ENCODE measurements at places on chromosomes 12 and 14. TPM values are rescaled to one million over a fixed set of nuclear protein-coding genes. Genes with fewer than 3 reads are reported as not detected.

DNA sequence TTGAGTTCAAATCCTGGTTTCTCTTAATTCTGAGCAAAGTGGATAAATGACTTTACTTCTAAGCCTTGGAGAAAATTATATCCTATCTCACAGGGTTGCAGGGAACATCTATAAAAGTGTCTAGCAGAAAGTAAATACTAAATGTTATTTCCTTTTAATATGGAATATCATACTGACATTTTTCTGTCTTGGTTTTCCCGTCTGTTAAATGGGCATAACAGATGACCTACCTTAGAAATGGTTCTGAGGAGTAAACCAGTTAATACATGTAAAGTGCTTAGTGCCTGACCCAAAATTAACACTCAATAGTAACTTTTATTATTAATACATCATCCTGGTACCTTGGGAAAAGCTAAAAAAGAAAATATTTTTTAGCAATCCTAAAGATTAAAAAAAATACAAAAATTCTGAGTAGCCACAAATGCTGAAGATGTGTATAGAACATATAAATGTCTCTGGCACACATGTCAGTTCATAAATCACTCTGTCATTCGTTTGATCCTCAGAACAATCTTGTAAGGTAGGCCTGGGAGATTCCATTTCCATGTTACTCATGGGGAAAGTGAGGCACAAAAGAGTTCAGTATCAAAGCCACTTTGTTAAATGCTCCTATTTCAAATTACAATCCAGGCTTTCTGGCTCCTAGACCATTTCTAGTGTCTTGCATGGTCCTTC lies 1.3 kb downstream of the VIPAS39 start:
- no peaks in the 10 kb centered on the region for H3K36me3 ChIP-seq
- peak overlapping the region; percentile 65 for H3K4me3 ChIP-seq
- H3K4me1 ChIP-seq, result 0 out of 2 replicates have a peak, but pooled peaks cover 3% of the 10 kb centered on the region
- DNase-seq, result no peak
- no peaks in the 10 kb centered on the region for H3K27me3 ChIP-seq

GRCh38 chr14:72613231-72613974 lies 280.5 kb downstream of the DPF3 start:
- DNase-seq, result no peak
- peaks cover 2% of the 10 kb centered on the region for H3K27me3 ChIP-seq
- H3K4me3 ChIP-seq, result no peak overlapping the region
- no peaks in the 10 kb centered on the region for H3K4me1 ChIP-seq

GRCh38 chr12:118618695-118619094 lies 242.3 kb downstream of the SUDS3 start:
- H3K27me3 ChIP-seq, result no peaks in the 10 kb centered on the region
- no peak overlapping the region for H3K4me3 ChIP-seq
- H3K27ac ChIP-seq, result no peak overlapping the region
- H3K36me3 ChIP-seq, result no peaks in the 10 kb centered on the region

DNA sequence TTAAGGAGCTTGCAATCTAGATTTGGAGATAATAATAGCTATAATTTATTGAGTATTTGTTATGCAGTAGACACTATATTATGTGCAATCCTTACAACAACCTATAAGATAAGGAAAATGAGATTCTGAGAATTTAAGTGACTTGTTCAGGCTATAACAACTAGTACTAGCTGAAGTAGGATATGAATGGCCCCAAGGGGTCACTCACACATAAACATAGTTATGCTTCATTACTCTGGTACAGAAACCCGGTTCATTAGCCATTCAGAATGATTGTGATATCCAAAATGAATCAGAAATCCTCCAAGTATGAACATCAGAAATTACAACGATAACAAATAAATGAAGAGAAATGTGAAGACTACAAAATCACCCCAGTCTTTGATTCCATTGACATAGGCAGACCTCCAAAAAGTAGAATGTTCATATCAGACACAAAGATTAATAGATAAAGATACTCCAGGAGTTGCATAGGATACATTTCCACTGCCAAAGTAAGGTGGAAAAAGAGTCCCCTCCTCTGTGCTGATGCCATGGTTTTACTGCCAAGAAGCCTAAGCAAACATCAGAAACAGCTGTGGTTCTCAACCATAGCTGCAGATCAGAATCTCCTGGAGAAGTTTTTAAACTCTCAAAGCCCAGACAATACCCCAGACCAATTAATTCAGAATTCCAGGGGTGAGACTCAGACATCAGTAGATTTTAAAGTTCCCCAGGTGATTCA lies 8.6 kb upstream of the NID2 start:
- H3K4me3 ChIP-seq, result no peak overlapping the region
- H3K27me3 ChIP-seq, result no peaks in the 10 kb centered on the region
- DNase-seq, result no peak
- H3K36me3 ChIP-seq, result no peaks in the 10 kb centered on the region
- no peak overlapping the region for H3K27ac ChIP-seq

- no peak overlapping the region for H3K4me3 ChIP-seq
- peaks cover 58% of the 10 kb centered on the region for H3K4me1 ChIP-seq
- H3K27me3 ChIP-seq, result no peaks in the 10 kb centered on the region
- H3K27ac ChIP-seq, result peak overlapping the region; percentile 87
- H3K36me3 ChIP-seq, result no peaks in the 10 kb centered on the region
These were observed 76.3 kb downstream of the MAP1LC3B2 start for GRCh38 chr12:116635487-116635886.

GRCh38 chr12:121794534-121795033 lies 1.1 kb upstream of the RHOF start:
- H3K4me3 ChIP-seq, result peak overlapping the region; percentile 82
- no peaks in the 10 kb centered on the region for H3K27me3 ChIP-seq
- peak overlapping the region; percentile 96 for H3K27ac ChIP-seq
- no peak for DNase-seq

GRCh38 chr12:4556735-4557530 lies 5.1 kb upstream of the DYRK4 start:
- H3K27ac ChIP-seq, result no peak overlapping the region
- 0 out of 2 replicates have a peak, but pooled peaks cover 2% of the 10 kb centered on the region for H3K36me3 ChIP-seq
- H3K4me1 ChIP-seq, result peaks cover 4% of the 10 kb centered on the region
- no peak overlapping the region for H3K4me3 ChIP-seq
- H3K27me3 ChIP-seq, result no peaks in the 10 kb centered on the region

GRCh38 chr14:101743701-101744100 lies 17.8 kb upstream of the PPP2R5C start:
- H3K27me3 ChIP-seq, result no peaks in the 10 kb centered on the region
- H3K4me3 ChIP-seq, result no peak overlapping the region
- H3K4me1 ChIP-seq, result no peaks in the 10 kb centered on the region
- DNase-seq, result no peak
- H3K27ac ChIP-seq, result no peak overlapping the region
- H3K36me3 ChIP-seq, result no peaks in the 10 kb centered on the region

GRCh38 chr14:94267352-94267751 lies 25.7 kb downstream of the SERPINA10 start:
- no peak for DNase-seq
- H3K4me1 ChIP-seq, result no peaks in the 10 kb centered on the region
- no peaks in the 10 kb centered on the region for H3K27me3 ChIP-seq
- no peak overlapping the region for H3K4me3 ChIP-seq
- H3K36me3 ChIP-seq, result no peaks in the 10 kb centered on the region

GRCh38 chr12:111169032-111169431 lies 199.9 kb downstream of the PHETA1 start:
- H3K36me3 ChIP-seq, result no peaks in the 10 kb centered on the region
- H3K27ac ChIP-seq, result no peak overlapping the region
- no peak for DNase-seq
- no peak overlapping the region for H3K4me3 ChIP-seq
- 0 out of 2 replicates have a peak, but pooled peaks cover 1% of the 10 kb centered on the region for H3K27me3 ChIP-seq
- H3K4me1 ChIP-seq, result no peaks in the 10 kb centered on the region

Gene IRF9
- total RNA-seq, result 54.1 TPM

Gene PRB2
- not detected for total RNA-seq

Measured in Caco-2 (cell line).